Activated CD8-positive, alpha-beta T cell treated with anti-CD3 and anti-CD28 coated beads, Interleukin-2, amount 10 ng/mL, durations not matched to agents 7 days and 5 days (primary cell): ENCODE measurements at places on chromosomes 13 and 19. TPM values are rescaled to one million over a fixed set of nuclear protein-coding genes. Genes with fewer than 3 reads are reported as not detected.

Gene ATP1A3
- 2.3 TPM for total RNA-seq

- DNase-seq = no peak
- H3K36me3 ChIP-seq = no peaks in the 10 kb centered on the region
- H3K27me3 ChIP-seq = peaks cover 8% of the 10 kb centered on the region
- H3K4me1 ChIP-seq = no peaks in the 10 kb centered on the region
- no peak overlapping the region for H3K4me3 ChIP-seq
- no peak overlapping the region for H3K27ac ChIP-seq
Measured at GRCh38 chr13:23558675-23559536, 11.3 kb upstream of the TNFRSF19 start.

DNA sequence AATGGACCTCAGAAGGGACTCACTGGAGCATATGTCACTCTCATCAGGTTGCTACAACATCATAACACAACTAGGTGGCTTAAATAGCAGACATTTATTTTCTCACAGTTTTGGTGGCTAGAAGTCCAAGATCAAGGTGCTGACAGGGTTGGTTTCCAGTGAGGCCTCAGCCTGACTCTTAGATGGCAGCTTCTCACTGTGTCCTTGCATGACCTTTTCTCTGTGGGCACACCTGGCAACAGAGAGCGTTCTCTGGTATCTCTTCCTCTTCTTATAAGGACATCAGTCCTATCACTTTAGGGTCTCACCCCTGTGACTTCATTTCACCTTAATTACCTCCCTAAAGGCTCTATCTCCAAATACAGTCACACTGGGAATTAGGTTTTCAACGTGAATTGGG is 74.5 kb downstream of the CYSLTR2 start:
- H3K4me1 ChIP-seq = peaks cover 14% of the 10 kb centered on the region
- DNase-seq = no peak
- no peak overlapping the region for H3K27ac ChIP-seq
- H3K27me3 ChIP-seq = peaks cover 7% of the 10 kb centered on the region
- H3K4me3 ChIP-seq = no peak overlapping the region
- no peaks in the 10 kb centered on the region for H3K36me3 ChIP-seq

DNA sequence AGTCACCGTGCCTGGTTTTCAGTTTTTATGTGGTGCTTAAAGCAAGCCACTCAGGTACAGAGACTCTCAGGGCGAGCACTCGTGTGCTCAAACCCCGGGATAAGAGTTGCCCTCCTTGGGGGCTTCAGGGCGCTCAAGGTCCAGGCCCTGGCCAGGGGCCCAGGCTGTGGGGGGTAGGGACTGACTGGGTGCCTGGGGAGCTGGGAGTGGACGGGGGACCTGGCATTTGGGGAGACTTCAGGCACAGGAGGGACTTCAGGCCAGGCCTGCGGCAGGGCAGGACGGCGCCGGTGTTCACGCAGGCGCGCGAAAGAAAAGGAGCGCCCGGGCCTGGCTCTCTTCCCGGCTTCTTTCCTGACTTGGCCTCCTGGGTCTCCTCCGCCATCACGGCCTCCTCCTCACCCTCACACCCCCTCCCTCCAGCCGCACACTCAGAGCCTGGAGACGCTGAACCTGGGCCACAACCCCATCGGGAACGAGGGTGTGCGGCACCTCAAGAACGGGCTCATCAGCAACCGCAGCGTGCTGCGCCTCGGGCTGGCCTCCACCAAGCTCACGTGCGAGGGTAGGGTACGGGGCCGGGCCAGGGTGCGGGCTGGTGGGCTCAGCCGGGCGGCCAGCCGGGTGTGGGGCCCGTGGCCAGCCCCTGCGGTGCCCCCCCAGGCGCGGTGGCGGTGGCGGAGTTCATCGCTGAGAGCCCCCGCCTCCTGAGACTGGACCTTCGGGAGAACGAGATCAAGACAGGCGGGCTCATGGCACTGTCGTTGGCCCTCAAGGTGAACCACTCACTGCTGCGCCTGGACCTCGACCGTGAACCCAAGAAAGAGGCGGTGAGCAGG is 16.1 kb downstream of the NKPD1 start:
- no peak overlapping the region for H3K4me3 ChIP-seq
- no peak for DNase-seq
- peaks cover 11% of the 10 kb centered on the region for H3K36me3 ChIP-seq
- H3K27me3 ChIP-seq = no peaks in the 10 kb centered on the region

Gene FUT2
- not detected for total RNA-seq

DNA sequence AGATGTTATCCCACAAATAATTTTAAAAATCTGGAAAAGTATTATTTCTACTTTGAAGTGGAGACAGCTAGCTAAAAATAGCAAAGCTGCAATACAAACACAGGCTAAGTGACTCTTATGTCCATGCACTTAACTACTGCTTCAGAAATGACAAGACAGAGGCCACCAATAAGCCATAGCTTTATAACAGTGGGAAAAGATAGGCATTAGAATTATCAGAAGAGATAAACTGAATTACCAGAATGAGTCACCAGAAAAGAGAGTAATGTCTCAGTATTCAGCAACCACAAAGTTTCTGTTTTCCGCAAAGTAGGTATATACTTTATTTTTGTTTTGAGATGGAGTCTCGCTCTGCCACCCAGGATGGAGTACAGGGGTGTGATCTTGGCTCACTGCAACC is 17.1 kb downstream of the CLN5 start:
- no peak overlapping the region for H3K4me3 ChIP-seq
- H3K27ac ChIP-seq = no peak overlapping the region
- DNase-seq = no peak
- H3K36me3 ChIP-seq = peaks cover 59% of the 10 kb centered on the region
- no peaks in the 10 kb centered on the region for H3K27me3 ChIP-seq

- no peak for DNase-seq
- H3K4me1 ChIP-seq = no peaks in the 10 kb centered on the region
- no peaks in the 10 kb centered on the region for H3K27me3 ChIP-seq
- no peak overlapping the region for H3K27ac ChIP-seq
- H3K36me3 ChIP-seq = no peaks in the 10 kb centered on the region
Measured at GRCh38 chr13:87810391-87810801, 139.2 kb downstream of the SLITRK5 start.

DNA sequence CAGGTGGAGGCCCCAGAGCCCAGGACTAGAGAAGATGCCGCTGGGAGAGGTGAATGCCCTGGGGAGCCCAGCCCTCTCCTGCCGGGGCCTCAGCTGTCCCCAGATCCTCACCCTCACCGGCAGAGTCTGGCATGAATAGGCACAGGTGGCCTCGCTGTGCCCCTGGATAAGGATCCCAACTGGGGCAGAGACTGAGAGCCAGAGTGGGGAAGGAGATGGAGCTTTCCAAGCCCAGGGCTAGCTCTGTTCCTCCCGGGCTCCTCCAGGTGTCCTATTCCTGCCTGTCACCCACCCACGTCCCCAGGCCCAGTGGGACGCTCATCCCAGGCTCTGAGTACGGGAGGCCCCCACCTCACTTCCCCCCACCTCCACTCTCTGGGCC is 16.5 kb downstream of the PRR36 start:
- H3K36me3 ChIP-seq = no peaks in the 10 kb centered on the region
- H3K27me3 ChIP-seq = peaks cover 13% of the 10 kb centered on the region
- H3K27ac ChIP-seq = no peak overlapping the region
- no peak for DNase-seq
- H3K4me1 ChIP-seq = peaks cover 3% of the 10 kb centered on the region

DNA sequence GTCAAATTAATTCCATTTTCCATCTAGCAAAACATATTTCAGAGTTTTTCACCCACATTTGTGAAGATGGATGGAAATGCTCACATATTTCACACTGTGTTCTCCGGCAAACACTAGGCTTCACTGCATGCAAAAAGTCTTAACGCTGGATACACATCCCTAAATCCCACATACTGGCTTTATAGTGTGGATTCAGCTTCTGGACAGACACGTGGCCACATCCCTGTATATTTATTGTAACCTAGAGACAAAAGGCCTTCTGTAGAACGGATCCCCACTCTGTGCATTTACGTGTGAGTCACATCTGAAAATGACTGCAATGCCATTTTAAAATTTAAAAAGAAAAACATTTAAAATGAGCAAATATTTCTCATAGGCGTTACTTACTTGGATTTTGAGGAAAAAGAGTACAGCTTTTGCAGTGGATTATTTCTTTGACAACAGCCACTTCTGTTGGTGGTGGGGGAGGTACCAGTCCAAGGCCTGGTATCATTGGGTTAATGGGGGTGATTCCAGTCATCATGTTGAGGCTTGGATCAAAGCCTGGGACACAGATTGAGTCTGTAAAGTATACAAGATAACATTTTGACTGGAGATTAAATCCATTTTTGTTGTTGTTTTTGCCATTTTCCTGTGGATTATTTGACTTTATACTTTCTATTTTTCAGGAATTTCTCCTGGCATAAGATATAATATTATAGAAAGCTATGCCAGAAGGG is 337.7 kb downstream of the DNAJC15 start:
- H3K4me3 ChIP-seq = no peak overlapping the region
- no peaks in the 10 kb centered on the region for H3K36me3 ChIP-seq

Gene ZNF543
- total RNA-seq = 7.5 TPM

- DNase-seq = no peak
- H3K27me3 ChIP-seq = no peaks in the 10 kb centered on the region
- H3K4me1 ChIP-seq = no peaks in the 10 kb centered on the region
- no peak overlapping the region for H3K27ac ChIP-seq
- H3K36me3 ChIP-seq = no peaks in the 10 kb centered on the region
Measured at GRCh38 chr13:106182404-106182803, 353.1 kb downstream of the EFNB2 start.

Gene ZNF583
- 4.6 TPM for total RNA-seq

DNA sequence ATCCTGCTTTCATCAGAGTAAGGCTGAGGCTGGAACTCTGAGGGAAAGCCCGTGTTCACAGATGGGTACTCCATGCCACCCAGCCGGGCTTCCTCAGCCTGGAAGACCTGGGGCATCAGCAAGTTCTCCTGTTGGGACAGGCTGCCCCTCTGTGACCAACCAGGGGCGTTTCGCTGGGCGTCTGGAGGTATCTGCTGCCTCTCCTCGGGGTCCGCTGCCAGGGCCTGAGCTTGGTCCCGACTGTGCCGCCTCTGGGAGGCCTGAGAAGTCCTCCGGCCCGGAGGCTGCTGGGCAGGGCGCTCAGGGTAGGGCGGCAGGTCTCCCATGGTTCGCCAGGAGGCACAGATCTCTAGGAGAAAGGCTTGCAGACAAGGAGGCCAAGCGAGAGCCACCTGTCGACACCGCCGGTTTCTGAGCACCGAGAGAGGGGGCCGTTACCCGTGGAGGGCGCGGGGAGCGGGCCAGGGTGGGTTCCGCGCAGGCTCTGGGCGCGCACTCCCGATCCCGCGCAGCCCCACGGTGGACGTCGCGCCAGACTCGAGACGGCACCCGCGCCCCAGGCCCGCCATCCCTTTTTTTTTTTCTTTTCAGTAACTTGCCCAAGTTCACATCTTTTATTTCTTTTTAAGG is at the start of gene RSPH6A:
Gene RSPH6A, minus strand, starts transcription at position 458 of the 630 bp plus-strand sequence. Its CDS starts 132 bp downstream, at position 326.
- H3K4me3 ChIP-seq = no peak within 1 kb of the TSS
- peaks cover 12% of the 10 kb centered on the region for H3K4me1 ChIP-seq
- no peak for DNase-seq
- H3K27ac ChIP-seq = no peak within 1 kb of the TSS
- H3K27me3 ChIP-seq = no peaks in the 10 kb centered on the region

Gene CPT1C
- total RNA-seq = 0.82 TPM

DNA sequence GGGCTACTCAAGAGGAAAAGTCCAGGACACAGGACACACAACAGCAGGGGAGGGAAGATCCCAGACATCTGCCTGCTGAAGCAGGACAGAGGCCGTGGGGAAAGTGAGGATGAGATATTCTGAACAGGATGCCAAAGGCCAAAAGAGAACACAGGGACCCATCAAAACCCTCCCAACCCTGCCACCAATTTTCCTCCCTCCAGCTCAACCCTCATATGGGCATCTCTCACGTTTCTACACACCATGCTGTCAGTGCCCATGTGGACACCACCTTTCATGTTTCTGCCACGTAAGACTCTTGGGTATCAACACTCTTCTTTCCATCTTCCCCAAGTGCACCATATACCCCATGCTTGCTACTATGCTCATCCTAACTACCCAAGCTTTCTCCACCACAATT is 97.6 kb downstream of the RNASEH2B start:
- no peak for DNase-seq
- no peak overlapping the region for H3K4me3 ChIP-seq
- no peaks in the 10 kb centered on the region for H3K4me1 ChIP-seq

GRCh38 chr13:110562696-110563462 is 1.4 kb upstream of the RAB20 start:
- H3K27me3 ChIP-seq = peaks cover 30% of the 10 kb centered on the region
- no peak overlapping the region for H3K27ac ChIP-seq
- H3K4me1 ChIP-seq = peaks cover 28% of the 10 kb centered on the region
- peak overlapping the region; percentile 93 for H3K4me3 ChIP-seq
- H3K36me3 ChIP-seq = peaks cover 2% of the 10 kb centered on the region

Gene WASF3
- not detected for total RNA-seq

GRCh38 chr19:50046649-50047503 is 21.1 kb downstream of the ZNF473 start:
- peaks cover 13% of the 10 kb centered on the region for H3K4me1 ChIP-seq
- peaks cover 70% of the 10 kb centered on the region for H3K36me3 ChIP-seq
- no peak overlapping the region for H3K4me3 ChIP-seq
- DNase-seq = peak; percentile 45
- H3K27me3 ChIP-seq = peaks cover 3% of the 10 kb centered on the region
- H3K27ac ChIP-seq = no peak overlapping the region

Gene STK11
- 70.8 TPM for total RNA-seq

DNA sequence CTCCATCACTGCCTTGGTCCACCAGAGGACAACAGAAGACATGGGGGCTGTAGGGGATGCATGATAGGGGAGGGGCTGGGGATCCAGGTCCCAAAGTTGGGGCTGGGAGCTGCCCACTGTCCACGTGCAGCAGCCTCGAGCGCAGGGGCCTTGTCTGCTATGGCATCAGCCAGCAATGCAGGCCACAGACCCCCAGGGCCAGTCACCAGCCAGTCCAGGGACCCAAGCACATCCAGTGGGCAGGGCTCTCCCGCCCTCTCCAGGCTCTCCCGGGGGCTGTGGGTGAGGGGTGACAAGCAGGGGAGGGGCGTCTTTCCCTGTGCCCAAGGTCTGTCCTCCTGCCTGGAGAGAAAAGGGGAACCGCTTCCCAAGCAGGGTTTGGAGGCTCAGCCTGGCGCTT is 32.8 kb downstream of the PEPD start:
- no peaks in the 10 kb centered on the region for H3K4me1 ChIP-seq
- H3K4me3 ChIP-seq = no peak overlapping the region
- no peak for DNase-seq
- H3K36me3 ChIP-seq = no peaks in the 10 kb centered on the region

DNA sequence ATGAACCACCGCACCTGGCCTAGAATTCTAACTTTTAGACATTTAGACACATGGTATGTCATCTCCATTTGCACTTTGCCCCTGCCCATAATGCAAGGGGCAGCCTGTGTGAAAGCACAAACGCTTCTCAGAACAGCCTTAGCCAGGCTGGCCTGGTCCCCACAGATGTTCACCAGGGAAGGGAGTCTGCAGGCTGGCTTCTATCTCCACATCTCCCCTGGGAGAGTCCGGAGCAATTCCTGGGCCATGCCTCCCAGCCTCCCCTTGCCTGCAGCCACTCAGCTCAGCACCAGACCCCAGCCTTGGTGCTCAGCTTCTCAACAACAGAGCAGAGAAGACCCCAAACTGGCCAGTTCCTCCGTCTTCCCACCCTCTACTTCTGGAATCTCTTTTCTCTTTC is 21.7 kb upstream of the LSM14A start:
- peaks cover 2% of the 10 kb centered on the region for H3K27me3 ChIP-seq
- no peaks in the 10 kb centered on the region for H3K4me1 ChIP-seq
- DNase-seq = no peak
